ENCODE measurements at places on chromosomes 13 and 19. TPM values are rescaled to one million over a fixed set of nuclear protein-coding genes. Genes with fewer than 3 reads are reported as not detected.

Gene SIGLECL1
- not detected for total RNA-seq

DNA sequence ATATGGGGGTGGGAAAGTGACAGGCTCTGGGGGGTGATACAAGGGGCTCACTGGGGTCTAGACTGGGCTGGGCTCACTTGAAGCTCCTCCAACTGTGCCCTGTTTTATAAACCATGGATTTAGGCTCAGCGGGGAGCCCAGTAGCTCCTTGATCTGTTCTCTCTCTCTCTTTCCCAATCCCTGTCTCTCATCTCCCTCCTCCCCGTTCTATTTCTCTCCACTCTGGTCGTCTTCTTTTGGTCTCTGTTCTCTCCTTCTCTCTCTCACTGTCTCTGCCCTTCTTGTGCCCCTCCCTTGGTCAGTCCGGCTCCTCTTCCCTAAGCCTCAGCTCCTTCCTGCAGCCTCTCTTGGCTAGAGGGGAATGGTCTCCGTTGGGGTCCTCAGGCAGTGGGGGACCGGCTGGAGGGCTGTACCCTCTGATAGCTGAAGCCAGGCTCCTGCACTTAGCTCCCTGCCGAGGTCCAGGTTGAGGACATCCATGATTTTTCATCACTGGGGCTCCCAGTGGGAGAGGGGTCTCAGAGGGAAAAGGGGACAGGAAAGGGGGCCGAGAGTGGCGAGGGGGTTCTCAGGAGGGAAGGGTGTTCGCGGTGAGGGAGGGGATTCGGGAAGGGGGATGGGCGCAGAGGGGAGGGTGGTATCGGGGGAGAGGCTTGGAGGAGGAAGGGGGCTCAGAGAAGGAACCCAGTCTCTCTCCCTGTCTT, 8.5 kb downstream of the UNC13A start:
- DNase-seq: no peak

DNA sequence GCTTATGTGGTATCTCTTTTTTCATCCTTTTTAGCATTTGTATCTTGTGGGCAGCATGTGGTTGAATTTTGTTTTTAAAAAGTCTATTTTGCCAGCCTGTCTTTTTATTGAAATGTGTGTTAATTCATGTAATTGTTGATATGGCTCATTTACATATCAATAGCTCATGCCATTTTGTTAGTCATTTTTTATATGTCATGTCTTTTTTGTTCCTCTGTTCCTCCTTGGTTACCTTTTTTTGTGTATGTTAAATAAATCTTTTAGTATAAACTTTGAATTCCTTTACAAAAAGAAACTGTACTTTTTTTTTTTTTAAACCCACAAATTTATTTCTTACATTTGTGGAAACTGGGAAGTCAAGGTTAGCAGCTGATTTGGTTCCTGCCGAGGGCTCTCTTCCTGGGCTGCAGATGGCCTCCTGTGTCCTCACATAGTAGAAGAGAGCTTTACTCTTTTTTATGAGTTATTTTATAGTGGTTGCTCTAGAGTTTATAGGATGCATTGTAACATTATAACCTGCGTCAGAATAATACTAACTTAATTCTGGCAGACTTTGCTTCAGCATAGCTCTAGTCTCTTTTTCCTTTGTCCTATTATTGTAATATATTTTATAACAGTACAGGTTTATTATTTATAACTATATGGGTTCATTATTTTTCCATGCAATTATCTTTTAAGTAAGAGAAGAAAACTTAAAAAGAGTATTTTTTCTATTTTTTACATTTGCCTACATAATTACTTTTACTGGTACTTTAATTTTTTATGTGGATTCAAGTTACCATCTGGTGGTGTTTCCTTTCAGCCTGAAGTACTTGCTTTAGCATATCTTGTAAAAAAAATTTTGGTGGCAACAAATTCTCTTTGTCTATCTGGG, 86.3 kb downstream of the URI1 start:
- DNase-seq: no peak

GRCh38 chr19:47340477-47341208, 8.5 kb upstream of the DHX34 start:
- no peak for DNase-seq

All from myocyte (in vitro differentiated cells).